Stimulated activated CD4-positive, alpha-beta T cell treated with anti-CD3 and anti-CD28 coated beads, Interleukin-15, amount 100 ng/mL, for 1 hour (primary cell): ENCODE measurements at places on chromosomes 3 and 15.

- DNase-seq = no peak
Observed at GRCh38 chr3:13123013-13123654, 49.9 kb upstream of the IQSEC1 start.

- DNase-seq = no peak
Observed at GRCh38 chr3:123085293-123085931, 18.6 kb downstream of the PDIA5 start.

DNA sequence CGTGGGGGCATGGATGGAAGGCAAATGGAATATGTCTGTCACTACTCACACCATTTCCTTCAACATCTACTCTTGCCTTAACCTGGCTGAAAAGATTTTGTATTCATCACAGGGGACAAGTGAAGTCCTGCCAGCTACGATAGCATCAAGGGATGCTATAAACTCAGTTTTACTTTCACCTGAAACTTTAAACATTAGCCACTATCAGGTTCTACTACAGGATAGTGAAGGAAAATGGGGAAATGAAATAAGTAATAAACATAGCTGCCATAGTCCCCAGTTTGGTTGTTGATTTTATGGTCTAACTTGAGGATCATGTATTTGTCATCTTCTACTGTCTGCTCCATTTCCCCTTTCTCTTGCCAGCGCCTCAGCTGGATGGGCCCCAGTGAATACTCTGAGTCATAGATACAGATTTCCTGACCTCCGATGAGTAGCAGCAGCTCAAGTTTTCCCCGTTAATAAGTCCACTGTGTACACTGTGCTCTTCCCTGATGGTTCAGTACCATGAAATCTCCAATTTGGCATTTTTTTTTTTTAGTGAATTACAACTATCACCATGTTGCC lies 338.2 kb upstream of the SLCO3A1 start:
- DNase-seq = no peak

GRCh38 chr3:136995652-136996051 lies 37.9 kb downstream of the IL20RB start:
- DNase-seq = no peak

GRCh38 chr15:95113041-95113440 lies 881.7 kb downstream of the MCTP2 start:
- DNase-seq = no peak

- no peak for DNase-seq
Observed at GRCh38 chr3:186102687-186103086, 6.2 kb downstream of the ETV5 start.

DNA sequence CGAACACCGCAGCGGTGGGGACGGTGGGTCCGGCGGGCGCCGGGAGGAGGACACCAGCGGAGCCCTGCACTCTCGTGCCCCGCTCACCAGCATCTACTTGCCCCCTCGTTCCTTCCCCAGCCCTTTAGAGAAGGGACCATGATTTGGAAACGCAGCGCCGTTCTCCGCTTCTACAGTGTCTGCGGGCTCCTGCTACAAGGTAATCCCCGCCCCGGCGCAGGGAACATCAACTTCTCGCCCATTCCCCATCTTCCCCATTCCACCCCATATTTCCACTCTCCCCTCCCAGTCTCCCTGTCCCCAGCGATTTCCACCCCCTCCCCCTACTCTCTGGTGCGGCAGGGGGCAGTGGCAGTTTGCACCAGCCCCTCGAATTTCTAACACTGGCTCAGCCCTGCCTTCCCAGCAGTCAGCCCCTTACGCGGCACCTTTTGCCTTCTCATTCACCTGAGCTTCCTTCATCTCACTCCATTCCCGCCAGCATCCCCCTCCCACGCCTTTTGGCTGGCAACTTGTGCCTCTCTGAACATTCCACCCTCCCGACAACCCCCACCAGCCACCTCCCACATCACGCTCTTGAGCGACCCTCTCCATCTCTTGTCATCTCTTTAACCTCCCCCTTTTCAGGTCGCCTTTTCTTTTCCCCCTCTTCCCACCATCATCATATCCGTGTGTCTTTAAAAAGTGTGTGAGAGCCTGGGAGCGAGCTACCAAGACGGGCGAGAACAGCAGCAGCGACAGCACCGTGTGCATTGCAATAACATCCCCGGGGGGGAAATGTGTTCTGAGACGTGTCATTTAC lies 882 bp downstream of the CADM2 start:
- no peak for DNase-seq

DNA sequence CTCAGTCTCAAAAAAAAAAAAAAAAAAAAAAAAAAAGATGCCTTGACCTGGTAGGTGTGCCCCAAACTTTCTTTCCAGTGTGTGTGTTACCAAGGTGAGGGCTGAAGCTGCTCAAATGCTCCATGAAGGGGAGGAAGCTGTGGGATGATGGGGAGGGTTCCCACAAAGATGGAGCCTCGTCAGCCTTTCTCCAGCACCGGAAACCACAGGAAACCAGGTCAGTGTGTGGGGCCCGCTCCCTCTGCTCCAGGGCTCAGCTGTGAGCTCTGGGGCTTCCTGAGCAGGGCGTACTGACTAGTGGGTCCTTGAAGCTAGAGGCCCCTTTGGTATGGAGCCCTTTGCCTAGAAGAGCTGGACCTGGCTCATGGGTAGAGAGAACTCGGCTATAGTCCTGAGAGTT lies 681 bp upstream of the IL17RE start:
- no peak for DNase-seq

DNA sequence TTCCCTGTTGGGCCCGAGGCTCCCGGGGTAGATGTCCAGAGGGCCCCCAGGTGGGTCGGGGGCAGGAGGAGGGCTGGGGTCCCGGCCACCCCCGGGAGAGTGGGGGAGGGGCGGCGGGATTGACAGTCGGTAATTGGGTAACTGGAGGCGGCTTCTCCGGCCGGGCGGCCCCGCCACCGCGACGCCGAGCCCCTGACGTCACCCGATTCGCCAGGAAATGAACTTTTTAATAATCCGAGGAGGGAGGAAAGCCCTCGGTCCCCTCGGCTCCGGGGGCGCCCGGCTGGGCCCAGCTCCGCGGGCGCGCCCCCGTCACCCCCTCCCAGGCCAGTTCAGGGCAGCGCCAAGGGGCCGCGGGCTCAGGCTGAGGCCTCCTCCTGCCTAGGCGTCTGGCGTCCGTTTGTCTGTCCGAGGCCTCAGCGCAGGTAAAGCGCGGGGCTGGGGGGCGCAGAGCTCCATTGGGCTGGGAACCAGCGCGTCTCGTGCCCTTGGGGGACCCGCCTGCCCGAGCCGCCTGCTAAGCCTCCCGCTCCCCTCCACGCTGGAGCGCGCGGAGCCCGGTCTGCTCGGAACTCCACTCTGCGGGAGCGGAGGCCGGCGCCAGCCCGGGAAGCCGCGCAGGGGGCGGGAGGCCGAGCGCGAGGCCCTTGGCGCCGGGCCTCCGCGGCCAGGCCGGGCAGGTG lies 3.9 kb downstream of the GATA2 start:
- DNase-seq = no peak

- DNase-seq = no peak
Observed at GRCh38 chr15:88609344-88610090, 11.6 kb upstream of the AEN start.

- DNase-seq = no peak
Observed at GRCh38 chr15:85005746-85006145, 24.1 kb downstream of the PDE8A start.

DNA sequence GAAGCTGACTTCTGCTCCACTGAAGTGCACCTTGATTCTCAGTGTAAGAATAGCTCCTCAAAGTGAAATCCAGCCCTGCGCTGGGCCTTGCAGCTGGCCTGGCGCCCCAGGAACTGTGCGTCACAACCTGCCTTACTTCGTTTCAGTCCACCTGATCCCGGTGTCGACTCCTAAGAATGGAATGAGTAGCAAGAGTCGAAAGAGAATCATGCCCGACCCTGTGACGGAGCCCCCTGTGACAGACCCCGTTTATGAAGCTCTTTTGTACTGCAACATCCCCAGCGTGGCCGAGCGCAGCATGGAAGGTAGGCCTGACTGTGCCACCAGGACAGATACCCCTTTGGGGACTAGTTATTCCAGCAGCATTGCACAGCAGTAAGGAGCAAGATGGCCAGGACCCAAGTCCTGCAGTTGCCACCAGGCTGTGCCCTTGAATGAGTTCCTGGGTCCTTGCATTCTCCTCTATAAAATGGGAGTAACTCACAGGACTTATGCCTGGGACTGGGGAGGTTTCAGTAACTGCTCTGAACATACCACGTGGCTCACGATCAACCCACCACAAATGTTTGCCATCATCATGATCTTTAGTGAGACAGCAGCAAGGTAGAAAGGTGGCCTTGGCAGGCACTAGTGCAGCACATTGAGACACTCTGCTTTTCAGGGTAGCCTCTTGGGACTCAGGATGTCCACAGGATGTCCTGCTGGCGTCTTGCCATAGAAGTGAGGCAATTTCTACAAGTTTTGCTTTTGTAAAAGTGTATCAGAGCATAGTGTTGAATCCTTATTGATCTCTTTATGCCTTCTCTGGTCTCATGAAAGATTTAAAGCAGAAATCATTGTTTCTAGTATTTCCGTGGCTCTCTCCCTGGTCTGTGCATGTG lies 46.8 kb downstream of the PXYLP1 start:
- no peak for DNase-seq

DNA sequence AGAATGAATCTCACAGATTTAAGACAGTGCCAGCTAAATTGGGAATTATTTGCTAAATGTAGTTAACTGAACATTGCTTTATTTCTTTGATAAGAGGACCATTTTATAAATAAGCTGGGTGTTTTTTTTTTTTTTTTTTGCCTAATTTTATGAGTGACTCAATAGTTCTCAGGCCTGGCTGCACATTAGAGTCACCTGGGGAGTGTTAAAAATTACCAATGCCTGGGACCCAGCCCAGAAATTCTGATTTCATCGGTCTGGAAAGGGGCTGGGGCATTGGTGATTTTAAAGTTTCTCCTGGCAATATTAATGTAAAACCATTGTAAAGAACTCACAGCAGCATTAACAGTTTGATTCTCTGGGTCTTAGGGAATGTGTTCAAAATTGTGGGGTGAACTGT lies 51.2 kb upstream of the PHLDB2 start:
- no peak for DNase-seq

DNA sequence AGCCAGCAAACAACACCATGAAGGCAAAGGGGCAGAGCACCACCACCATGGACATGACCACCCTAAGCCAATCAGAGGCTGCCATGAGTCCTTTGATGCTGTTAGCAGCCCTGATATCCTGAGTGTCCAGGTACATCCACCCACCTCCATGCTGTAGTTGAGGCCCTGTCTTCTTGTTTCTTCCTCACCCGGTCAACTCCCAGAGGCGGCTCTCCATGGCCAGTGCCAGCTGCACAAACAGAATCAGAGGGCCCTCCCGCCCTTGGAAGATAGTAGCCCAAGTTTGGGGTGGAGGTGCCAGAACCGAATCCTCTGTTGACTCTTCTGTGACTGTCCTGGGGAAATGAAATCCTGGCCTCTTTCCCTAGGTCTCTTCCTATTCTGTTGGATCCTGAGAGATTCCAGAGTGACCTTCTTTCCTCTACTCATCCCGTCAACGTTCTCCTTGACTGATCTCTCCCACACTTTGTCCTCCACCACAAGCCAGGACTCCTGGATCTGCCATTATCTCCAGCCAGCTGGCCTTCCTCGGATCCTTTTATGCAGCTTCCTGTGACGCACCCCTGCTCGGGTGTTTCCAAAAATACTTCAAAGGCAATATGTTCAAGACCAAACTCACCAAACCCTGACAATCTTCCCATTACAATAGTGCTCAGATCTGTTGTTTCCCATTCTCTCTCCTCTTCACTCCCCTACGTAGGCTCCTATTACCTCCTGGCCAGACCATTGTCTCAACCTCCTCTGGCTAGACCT lies 45.4 kb upstream of the DLG1 start:
- DNase-seq = no peak

GRCh38 chr15:61644550-61644949 lies 415.4 kb upstream of the RORA start:
- no peak for DNase-seq

DNA sequence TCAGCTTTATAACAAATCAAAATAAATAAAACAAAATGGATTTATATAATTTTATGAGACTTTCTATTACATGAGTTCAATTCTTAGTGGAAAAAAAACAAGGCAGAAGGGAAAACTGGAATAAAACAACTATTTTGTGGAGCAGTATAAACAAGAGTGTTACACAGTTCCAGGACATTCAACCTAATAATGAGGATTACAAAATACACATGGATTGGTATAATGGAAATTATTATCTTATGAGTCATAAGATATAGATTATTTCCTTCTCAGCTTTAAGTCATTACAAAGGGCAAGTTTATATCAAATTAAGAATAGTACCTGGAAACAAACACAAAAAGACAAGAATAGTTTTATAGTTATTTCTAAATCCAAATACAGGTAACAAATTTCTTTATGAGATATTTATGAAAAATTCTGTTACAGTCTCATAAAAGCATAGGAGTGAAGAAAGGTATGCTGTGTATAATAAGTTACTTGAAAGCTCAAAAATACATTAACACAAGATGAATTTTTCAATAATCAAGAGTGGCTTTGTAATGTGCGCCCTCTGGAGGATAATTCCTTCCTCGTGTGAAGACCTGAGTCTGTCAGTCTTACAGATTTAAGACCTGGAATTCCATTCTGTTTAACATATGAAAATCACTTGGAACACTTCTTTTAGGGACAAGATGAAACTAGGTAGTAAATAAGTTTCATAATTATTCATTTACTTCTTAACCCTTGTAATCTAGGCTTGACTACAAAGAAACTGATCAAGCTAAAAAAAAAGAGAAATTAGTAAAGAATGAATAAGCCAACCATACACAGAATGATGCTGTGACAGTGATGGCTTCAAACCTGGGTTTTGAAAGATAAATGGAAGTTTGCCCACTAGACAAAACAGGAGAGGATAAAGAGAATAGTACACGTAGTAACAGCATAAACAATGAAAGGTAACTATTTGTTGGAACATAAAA lies 9.5 kb downstream of the COPS2 start:
- no peak for DNase-seq

DNA sequence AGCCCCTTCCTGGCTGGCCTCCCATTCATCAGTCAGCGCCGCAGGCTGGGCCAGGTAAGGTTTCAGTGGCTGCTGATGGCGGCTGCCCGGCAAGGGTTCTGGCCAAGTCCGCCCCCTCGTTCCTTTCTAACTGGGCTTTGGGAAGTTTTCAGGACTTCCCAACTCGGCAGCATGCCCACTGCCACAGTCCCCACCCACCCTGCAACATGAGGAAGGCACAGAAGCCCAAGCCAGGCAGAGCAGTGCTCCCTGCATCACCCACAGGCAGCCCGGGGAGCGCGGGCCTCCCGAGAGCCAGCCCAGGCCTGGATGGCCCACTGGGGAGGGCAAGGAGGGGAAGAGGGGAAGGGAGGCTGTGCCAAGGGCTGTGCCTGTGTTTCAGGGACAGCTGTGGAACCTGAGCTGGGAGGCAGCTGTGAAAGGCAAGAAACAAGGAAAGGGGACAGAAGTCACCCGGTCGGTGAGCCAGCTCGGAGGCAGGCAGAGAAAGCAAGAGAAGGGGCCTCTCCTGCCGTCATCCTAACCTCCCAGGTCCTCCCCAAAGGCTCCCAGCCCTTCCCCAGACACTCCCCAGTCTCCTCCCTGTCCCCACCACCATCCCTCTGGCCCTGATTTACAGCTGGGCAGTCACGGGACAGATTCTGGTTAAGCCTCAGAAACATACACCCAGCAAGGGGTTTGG lies 73.9 kb downstream of the CPN2 start:
- no peak for DNase-seq

DNA sequence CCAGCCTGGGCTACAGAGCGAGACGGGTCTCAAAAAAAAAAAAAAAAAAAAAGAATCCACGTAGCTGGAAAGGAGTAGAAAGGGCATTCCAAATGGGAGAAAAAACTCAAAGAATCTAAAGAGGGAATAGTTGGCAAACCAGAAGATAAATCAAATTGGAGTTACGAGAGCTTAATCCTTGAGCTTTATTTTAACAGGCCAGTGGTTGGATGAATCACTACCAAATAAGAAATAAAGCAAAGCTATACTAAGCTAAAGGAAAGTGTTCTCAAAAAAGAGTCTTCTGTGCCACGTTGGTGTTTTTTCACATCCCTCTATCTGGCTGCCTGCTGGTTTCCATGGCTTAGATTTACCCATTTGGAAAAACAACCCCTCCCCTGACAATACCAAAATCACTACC lies 14.0 kb downstream of the VGLL4 start:
- DNase-seq = no peak
